Left lung (tissue), 14 donors: ENCODE measurements at places on chromosomes 2 and 18.

DNA sequence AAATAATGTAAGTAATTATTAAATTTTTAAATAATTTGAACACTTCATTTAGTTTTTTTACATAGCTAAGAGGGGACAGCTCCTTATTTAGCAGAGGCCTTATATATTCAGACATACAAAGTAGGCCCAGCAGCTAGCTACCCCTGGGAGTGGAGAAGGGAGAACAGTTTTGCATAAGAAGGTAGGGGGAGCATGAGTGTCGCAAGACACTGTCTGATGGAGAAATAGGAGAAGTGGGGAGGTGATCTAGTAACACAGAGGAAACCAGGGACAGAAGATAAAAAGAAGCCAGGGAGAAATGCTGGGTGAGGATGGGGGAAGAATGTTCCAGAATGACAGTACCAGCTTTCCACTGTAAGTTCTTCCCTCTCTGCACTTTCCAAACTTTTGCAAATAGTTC lies 16.0 kb upstream of the RGPD4 start:
- H3K27me3 ChIP-seq: no peaks in the 10 kb centered on the region
- peaks cover 3% of the 10 kb centered on the region for H3K4me1 ChIP-seq
- H3K36me3 ChIP-seq: no peaks in the 10 kb centered on the region
- no peak for DNase-seq

- peaks cover 27% of the 10 kb centered on the region for H3K36me3 ChIP-seq
- H3K4me1 ChIP-seq: peaks cover 99% of the 10 kb centered on the region
- H3K27me3 ChIP-seq: peaks cover 32% of the 10 kb centered on the region
- DNase-seq: no peak
- no peak overlapping the region for H3K4me3 ChIP-seq
- peak overlapping the region; percentile 98 for H3K27ac ChIP-seq
Observed at GRCh38 chr2:144509001-144509878, 10.7 kb downstream of the ZEB2 start.

- no peaks in the 10 kb centered on the region for H3K27me3 ChIP-seq
- H3K4me3 ChIP-seq: no peak overlapping the region
- H3K27ac ChIP-seq: no peak overlapping the region
- H3K4me1 ChIP-seq: peaks cover 25% of the 10 kb centered on the region
- no peak for DNase-seq
Observed at GRCh38 chr18:35484034-35484433, 13.7 kb downstream of the INO80C start.

DNA sequence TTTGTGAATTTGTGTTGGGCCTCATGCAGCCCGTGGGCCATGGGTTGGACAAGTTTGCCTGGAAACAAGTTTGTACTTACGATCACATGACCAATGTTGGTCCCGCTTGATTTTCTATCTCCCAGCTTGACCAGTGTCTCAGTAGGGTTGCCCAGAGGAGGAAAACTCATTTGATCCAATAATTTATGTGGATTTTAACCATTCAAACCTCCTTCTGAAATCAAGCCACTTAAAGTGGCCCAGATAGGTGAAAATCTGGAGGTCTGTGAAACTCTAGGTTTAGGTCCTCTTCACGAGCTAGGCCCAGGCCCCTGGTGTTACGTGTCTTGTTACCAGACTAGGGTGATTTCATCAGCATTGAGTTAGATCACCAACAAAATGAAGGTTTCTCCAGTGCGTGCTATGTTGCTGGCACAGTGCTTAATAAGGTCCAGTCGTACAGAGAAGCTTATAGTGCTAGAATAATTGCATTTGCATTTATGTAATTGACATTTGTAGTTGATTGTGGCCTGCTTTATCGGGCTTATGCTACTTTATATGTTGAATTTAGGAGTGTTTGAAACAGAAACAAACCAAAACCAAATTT lies 4.4 kb downstream of the ACTR2 start:
- H3K36me3 ChIP-seq: no peaks in the 10 kb centered on the region
- peaks cover 20% of the 10 kb centered on the region for H3K4me1 ChIP-seq
- no peaks in the 10 kb centered on the region for H3K27me3 ChIP-seq
- peak overlapping the region; percentile 33 for H3K27ac ChIP-seq

- no peak overlapping the region for H3K27ac ChIP-seq
- no peak overlapping the region for H3K4me3 ChIP-seq
- no peaks in the 10 kb centered on the region for H3K4me1 ChIP-seq
- no peak for DNase-seq
- H3K27me3 ChIP-seq: no peaks in the 10 kb centered on the region
Observed at GRCh38 chr2:169637620-169638019, 53.5 kb downstream of the PPIG start.
